ENCODE measurements at places on chromosomes 6 and 20. TPM values are rescaled to one million over a fixed set of nuclear protein-coding genes. Genes with fewer than 3 reads are reported as not detected.

GRCh38 chr20:52847731-52848359 lies 124.3 kb upstream of the TSHZ2 start:
- no peak for DNase-seq

DNA sequence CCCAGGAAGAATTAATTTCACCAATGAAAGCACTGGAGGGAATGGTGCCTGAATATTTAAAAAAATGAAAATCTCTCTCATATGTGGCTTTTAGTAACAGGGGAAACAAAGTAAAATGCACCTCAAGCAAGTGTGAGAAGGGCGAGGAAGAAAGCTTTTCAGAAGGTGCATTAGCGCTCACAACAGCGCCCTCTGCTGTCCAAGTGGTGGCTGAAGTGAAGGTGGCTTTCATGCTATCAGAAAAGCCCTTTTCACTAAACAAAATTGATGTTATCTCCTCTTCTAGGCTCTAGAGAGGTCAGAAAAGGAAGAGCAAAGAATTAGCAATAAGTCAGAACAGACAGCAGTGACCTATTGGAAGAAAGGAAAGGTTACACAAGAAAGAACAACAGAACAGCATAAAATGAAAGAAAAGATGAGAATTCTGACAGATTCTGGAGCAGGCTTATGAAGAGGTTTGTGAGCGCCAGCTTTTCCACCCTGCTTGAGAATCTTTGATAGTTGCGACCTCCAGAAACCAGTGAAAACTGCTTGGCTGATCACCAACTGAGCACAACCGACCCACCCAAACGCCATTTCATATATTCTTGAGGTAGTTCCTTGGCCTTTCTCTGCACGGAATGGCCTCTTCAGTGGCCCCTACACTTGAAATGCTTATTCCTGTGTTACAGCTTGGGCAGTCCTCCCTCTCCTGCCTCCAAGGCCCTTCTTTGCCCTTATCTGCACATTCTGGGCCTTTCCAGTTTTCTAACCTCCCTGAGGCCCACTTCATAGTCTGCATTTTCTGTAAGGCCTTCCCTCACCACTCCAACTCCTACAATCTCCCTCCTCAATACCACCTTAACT lies 45.3 kb downstream of the SMLR1 start:
- DNase-seq = peak; percentile 83

GRCh38 chr6:116881236-116881635 lies 4.2 kb downstream of the RFX6 start:
- DNase-seq = no peak

DNA sequence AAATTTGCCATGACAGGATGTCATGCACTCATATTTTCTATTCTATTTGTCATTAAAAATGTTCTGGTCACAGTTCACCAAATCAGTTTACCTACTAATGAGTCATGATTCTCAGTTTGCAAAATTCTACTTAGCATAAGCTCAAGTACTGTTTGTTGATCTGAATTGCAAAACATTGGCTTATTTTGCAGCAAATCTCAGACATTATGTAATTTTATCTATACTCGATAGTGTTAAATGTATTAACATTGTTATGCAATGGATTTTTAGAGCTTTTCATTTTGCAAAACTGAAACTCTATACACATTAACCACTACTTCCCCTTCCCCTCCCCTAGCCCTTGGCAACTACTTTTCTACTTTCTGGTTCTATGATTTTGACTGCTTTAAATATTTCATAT lies 213.8 kb upstream of the ZFP64 start:
- no peak for DNase-seq

GRCh38 chr20:49608752-49609670 lies 41.1 kb upstream of the PTGIS start:
- DNase-seq = no peak

DNA sequence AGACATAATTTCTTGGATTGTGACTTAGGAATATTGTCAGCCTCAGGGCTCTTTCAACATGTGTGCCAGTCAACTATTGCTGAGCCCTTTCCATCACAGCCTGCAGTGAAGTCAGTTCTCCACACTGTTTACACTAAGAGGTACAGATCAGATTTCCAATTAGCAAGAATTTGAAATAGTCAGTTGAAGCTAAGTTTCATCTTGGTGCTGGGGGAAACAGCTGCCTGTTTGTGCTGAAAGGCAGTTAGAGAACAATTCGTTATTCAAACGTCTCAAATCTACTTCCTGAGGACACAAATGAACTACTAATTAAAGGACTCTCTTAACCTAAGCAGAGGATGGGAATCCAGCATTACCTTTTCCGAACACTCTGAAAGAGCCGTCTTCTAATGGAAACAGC lies 25.9 kb downstream of the ADGRF1 start:
- DNase-seq = no peak

- no peak for DNase-seq
These were observed 36.4 kb upstream of the UTRN start for GRCh38 chr6:144248476-144249301.

The EYS gene
- total RNA-seq = 0.39 TPM

The HLA-DRA gene
- total RNA-seq = 179 TPM

The IL17F gene
- not detected for total RNA-seq

The BPI gene
- total RNA-seq = not detected

The FAM110A gene
- total RNA-seq = 2.9 TPM

The RCAN2 gene
- total RNA-seq = 6.6 TPM

The WFDC10B gene
- total RNA-seq = not detected

The SCUBE3 gene
- 1.3 TPM for total RNA-seq

The NKAIN4 gene
- total RNA-seq = 2.9 TPM

The FAM209B gene
- total RNA-seq = not detected

Data from tibial nerve (tissue), 4 donors.